ENCODE measurements at places on chromosomes 1 and 21.

GRCh38 chr1:220300442-220301121 is 28.3 kb upstream of the RAB3GAP2 start:
- peak; percentile 47 for DNase-seq

DNA sequence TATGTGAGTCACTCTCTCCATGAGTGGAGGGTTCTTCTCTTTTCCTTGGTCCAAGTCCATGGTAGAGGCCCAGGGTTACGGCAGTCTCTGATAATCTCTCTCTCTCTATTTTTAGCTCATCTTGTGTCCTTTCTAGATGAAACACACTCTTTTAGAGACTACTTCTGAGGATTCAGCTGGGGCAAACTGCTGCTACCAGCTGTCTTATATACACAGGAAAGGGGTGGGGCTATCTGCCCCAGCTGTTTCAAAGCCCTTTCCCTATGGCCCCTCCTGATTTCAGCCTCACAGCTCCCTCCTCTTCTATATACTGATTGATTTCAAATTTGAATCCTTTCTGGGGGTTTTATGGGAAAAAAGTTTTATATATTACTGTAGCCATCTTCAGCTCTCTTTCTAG is 324.8 kb downstream of the RWDD3 start:
- DNase-seq, result no peak

GRCh38 chr21:30426731-30427130 is 1.0 kb upstream of the KRTAP13-3 start:
- DNase-seq, result no peak

- DNase-seq, result no peak
Observed at GRCh38 chr1:46128344-46128743, 4.1 kb downstream of the PIK3R3 start.

DNA sequence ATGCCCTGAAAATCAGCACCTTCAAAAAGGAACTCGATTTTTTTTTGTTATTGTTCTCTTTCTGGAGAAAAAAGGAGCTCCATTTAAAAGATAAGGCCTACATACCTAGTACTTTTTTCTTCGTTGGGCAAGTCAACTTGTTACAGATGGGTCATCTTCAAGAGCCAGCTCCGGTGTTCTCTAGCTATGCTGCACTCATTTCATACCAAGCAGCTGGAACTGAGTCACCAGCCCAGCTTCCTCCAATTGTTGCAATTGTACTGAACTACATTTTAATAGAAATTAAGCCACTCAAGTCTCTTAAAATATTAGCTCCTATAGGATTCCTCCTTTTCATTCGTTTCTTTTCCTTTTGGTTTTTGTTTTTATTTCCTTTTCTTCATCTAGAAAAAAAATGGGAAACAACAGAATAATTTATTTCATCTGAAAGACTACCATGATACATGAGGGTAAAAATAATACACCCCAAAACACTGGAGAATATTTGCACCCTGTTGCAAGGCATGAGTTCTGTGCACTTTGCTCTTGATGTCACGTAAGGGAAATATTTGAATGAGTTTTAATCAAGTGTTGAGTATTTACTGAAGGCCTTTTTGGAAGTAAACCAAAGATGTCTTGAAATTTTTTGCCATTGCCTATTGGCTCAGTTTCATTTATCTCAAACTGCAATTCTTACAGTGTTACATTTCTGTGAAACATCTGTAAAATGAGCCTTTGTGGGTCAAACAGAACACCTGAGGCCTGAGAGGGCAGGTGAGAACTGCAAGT is 60.5 kb downstream of the CLIC4 start:
- no peak for DNase-seq

DNA sequence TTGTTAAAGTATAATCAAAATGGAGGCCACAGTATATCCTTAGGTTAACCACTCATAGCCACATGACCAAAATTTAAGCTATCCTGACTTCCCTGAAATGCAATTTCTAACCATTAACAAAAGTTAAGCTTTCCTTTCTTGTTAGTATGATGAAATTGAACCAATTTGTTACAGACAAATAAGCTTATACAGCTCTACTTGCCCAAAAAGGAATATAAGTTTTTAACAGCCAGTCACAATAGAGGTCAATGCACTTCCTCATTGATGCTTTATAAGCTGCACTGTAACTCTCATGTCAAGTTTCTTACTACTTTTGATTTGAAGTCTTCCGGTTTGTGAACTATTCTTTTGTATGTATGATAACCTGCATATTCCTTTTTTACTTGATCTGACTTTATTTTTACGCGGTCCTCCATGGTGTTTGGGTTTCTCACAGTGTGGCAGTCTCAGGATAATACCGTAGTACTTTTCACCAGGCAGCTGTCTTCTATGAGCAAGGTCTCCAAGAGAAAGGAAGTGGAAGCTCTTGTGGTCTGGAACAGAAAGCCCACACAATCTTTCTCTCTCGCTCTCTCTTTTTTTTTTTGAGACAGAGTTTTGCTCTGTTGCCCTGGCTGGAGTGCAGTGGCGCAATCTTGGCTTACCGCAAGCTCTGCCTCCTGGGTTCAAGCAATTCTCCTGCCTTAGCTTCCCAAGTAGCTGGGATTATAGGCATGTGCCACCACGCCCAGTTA is 331.6 kb downstream of the SRGAP2C start:
- no peak for DNase-seq

DNA sequence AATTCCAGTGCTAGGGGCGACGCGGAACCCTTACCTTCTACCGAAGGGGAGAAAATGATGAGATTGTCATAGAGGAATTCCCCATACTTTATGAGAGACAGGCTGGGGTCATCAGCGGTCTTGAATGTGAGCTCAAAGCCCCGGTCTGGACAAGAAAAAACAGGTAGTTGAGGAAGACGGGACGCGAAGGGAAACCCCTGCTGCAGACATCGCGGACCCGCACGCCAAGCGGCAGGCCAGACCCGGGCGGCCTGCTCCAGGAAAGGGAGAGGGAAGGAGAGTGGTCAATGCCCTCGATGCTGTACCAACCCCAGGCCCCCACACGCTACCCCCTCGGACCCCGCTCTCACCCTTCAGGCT is 342 bp downstream of the DDOST start:
- DNase-seq, result no peak

DNA sequence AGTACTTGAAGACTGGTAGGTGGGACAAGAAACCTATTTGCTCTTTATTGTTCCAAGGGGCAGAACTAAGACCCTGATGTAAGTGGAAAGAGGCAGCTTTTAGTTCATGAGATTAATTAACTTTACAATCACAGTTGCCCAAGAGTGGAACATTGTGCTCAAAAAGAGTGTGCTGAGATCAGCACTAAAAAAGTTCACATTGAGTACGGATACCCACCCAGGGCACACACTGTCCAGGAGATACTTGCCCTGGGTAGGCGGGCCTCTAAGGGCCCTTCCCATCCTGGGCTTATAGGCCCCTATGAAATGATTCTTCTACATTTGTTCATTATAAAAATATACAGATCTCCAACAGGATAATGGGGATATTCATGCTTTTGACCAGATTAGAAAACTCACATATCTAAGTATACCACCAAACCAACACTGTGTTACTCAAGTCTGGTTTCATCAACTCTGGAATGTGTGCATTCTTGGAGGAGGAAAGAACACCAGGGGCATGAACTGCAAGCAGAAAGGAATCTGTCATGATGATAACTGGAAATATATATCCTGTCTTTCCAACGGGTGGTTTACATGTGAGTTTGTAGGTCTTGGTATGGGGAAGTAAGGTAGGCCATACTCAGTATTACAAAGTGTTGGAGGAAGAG is 626.2 kb downstream of the SMYD3 start:
- no peak for DNase-seq

DNA sequence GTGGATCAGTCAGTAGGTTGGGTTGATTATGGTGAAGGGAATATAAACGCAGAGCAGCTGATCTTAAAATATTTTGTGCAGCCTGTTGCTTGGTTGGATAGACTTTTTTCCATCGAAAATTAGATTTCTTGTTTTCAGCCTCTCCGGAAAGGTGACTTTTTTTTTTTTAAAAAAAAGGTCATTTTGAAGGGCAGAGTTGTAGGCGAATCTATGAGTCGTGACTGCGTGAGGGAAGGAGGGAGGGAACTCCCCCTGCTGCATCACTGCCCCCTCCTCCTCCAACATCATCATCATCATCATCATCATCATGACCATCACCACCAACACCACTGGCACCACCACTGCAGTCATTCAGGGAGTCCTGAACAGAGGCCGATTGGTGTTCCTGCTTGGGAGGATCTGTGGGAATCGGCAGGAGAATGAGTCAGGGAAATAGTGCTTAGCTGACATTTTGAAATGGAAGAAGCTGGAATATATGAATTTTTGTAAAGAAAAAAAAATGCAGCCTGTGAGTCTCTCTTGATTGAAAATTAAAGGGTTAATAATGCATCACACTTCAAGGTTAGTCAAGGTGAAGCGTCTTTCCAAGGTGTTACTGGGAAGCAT is 1.2 kb downstream of the ATP1B1 start:
- DNase-seq, result no peak

- DNase-seq, result no peak
Observed at GRCh38 chr1:99385852-99386251, 121.6 kb downstream of the PLPPR4 start.

DNA sequence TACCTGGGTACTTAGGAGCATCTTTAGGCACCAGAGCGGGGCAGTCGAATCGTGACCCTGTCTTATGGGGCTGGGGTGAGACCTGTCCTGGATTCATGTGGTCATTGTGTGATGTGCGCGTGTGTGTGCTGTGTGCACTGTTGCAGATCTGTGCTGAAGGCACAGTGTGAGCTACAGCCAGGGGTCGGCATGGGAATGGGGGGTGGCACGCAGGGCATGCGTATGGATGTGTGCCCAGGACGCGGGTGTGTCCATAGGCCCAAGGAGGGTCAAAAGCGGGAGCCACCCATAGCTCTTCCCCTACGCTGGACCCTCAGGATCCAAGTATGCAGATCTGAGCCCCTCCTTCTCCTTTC is 14.6 kb downstream of the PTPRF start:
- DNase-seq, result no peak

DNA sequence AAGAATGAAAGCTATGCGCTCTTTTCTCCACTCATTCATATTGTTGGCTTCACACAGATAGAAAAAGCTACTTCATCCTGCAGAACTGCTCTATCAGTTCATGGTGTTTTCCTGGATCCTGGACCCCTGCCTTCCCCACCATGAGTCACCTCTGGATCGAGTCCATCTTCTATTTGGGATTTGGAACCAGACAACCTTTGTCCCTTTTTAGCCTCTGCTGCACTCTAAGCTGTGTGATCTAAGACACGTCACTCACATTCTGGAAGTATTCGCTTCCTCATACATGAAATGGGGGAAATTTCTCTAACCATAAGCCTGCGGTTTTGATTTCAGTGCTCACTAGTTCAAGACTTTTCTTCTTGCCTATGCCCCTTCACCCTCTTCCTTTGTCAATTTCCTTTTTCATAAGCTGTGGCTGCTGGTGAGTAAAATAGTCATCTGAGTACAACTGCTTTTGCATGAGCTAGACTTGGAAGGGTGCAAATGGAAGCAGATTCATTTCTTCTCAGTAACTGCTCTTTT is 14.1 kb upstream of the DEGS1 start:
- DNase-seq, result no peak

DNA sequence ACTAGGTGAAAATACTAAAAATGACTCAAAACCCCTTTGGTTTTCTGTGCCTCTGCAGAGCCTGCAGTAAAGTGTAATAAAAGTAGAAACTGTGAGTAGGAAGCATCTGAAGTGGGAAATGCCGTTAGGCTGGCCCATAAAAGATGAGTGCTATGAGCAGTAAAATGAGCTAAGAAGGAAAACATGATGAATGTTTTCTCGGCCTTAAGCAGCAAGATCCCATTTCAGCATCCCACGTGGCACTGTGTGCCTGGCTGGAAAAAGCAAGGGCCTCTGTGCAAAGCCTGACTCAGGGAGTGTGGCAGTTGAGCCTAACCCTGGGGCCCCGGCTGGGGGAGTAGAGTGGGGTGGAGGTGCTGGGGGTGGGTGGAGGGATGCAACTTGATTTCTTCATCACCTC is 109.5 kb downstream of the TBX15 start:
- DNase-seq, result no peak

DNA sequence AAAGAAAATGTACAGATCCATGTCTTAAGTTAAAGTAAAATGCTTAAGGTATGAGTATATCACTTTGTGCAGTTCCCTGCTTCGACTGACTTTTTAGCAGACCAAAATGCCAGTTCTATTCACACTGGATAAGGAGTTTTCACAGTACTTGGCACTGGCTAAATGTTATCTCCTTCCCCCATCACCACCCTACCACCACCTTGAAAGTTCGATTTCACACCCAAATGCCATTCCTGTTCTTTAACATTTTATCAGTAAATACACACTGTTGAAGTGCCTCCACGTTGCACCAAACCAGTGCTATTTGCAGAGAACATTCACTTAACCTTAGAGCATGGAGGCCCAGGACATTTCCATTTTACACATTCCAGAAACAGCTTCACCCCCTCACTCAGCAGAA is 100.0 kb downstream of the URB2 start:
- DNase-seq, result no peak

Measured in occipital lobe (tissue), 3 donors.